T47D (cell line): ENCODE measurements at places on chromosomes 6 and 20.
A peak's percentile ranks its signal among the peaks of the same experiment; 100 is the strongest.

- DNase-seq = no peak
These were observed 44.7 kb upstream of the GNRH2 start for GRCh38 chr20:2998728-2999127.

DNA sequence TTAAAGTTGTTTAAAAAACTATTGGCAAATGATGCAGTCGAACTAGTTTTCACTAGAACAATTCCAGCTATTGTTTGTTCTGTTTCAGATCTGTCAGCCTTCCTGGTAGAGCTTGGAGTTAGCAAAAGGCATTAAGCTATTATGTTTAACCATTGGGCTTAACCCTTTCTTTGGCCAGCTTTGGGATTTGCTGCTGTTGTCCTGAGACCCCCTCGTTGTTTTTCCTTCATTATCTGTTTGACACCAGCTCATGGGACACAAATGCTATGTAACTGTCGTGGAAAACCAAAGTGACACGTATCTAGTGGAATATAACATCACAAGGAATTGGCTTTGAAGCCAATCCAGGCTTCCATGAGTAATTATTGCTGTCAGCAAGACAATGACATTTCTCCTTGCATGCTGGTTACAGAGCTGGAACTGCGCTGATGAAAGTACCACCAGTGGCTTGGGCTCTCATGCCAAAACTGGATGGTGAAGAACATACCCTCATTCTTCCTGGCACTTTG lies 96.0 kb downstream of the EYA2 start:
- DNase-seq = peak; percentile 92

DNA sequence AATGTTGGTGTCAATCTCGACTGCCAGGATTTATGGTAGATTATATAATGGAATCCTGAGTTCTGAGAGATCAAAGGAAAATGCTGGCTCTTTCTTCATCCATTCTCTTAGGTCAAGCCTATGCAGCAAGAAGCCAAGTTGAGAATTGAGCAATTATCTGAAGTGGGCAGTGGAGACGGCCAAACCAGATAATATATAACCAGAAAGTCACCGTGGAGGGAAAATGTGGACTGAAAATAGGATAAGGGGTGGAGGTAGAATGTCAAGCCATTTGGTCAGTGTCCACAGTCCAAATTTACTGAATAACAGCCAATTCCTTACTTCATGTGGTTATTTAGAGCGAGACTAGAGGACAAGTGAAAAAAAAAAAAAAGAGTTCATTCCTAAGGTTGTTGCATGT lies 107.8 kb upstream of the ESR1 start:
- no peak for DNase-seq

DNA sequence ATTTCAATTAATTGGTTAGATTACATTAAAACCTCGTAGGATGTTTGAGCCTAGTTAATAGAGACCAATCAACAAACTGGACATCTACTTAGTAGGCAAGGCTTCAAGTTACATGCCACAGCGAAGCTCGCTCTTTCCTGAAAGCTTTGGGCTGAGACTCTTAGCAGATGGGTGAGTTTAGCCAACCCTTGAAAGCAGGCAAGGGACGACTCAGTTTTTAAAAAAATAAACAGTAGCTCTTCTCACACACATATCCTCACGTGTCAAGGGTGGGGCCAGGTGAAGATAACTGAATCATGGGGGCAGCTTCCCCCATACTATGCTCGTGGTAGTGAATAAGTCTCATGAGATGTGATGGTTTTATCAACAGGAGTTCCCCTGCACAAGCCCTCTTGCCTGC lies 775 bp downstream of the MTFR2 start:
- DNase-seq = no peak

DNA sequence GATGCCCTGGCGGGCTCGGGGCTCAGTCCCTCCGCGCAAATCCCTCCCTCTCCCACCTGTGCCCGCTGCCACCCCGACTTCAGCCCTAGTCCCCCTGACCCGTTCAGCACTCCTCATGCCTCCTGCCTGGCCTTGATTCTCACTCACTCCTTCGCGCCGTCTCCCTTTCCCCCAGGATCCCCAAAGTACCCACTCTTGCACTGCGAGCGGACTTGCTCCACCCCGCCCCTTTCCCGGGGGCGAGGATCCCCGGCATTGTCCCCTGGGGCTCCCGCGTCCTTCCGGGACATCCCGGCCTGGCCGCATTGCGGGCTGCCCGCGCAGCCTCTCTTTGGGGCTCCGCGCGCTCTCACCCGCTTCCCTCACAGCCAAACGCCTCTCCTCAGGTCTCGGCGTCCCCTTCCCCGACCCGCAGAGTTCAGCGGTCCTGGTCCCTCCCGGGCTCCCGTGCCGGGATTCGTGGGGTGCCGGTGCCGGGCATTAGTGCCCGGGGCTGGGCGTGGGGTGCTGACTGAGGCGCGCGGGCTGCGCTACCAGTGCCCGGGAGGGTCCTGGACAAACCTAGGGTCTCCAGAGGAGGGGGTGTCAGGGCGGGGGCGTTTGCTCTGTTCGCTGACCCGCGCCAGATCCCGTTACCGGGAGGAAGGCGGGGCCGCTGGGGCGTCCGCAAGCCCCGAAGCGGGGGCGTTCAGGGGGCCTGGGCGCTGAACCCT lies 45.5 kb upstream of the SUPT3H start:
- DNase-seq = no peak

DNA sequence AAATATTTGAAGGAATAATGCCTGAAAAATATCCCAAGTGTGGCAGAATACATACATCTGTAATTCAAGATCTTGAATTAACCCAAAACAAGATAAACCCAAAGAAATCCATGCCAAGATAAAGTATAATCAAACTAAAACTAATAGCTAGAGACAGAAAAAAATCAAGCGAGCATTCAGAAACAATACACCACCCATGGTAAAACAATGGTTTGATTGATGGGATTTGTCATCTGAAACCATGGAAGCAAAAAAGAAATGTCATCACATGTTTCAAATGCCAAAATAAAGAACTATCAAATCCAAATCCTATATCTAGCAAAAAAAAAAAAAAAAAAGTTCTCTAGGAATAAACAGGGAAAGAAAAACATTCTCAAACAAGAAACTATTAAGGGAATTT lies 5.1 kb upstream of the DEFB127 start:
- DNase-seq = no peak

GRCh38 chr6:95248499-95248898 lies 328.8 kb upstream of the MANEA start:
- no peak for DNase-seq

GRCh38 chr6:49576618-49577017 lies 26.1 kb downstream of the C6orf141 start:
- DNase-seq = no peak

DNA sequence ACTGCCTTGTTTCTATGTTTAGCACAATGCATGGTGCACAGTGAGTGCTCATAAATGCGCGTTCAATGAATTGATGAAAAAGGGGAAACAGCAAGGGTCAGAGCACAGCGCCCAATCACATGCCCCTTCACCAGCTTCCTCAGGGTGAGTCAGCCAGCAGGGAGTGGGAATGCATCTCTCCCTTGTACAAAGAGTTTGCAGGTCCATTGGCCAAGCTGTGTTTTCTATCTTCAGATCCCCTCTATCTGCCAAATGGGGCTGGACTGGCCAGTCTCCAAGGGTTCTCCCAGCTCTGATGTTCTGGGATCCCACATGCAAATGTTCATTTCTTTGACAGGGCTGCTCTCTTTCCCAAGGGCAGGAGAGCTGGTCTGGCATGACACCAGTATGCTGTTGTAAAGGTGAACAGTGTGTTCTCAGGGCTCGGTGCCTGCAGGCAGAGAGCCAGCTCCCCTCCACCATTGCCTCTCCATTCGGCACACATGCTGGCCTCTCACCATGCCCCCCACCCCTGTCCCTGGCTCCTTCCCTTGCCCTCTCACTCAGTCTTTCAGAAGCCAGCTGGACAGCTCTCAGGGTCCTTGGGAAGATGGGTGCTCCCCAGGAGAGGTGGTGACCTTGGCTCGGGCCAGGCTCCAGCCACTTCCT lies 25.0 kb downstream of the ANGPT4 start:
- no peak for DNase-seq

DNA sequence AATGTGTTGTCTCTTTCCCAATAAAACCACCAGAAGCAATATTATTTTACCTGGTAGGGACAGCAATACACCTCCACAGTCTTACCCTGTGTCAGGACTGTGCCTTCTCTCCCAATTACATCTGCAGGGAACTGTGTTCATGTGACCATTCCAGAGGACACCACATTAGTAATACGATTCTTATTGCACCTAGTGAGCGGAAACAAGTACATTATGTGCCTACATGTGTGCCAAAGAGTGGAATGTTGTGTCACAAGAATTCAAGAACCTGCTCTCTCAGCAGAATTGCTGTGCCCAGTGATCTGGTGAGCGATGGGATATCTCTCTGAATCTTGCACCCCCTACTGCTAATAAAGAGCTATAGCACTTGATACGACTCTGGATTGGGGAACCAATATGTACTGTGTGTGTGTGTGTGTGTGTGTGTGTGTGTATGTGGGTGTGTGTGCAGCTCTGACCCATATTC lies 57.4 kb upstream of the FOXC1 start:
- DNase-seq = no peak

- no peak for DNase-seq
These were observed 168.5 kb downstream of the MYLK4 start for GRCh38 chr6:2582268-2582667.
